ENCODE measurements at places on chromosomes 7 and 10.

DNA sequence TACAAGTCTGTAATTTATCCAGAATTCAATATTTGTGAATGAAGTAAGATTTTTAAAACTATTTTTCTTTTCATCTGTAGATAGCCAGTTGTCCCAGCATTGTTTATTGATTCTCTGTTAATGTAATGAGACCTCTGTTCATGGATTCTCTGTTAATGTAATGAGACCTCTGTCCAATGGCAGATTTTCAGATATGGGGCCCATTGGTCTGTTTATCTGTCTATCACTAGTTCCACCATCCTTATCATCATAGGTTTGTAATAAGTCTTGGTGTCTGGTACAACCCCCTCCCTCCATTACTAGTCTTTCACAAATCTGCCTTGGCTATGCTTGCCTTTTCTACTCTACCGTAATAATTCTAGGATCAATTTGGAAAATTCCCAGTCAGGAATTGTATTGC is 276.6 kb downstream of the ARHGAP12 start:
- no peaks in the 10 kb centered on the region for H3K4me1 ChIP-seq
- no peak overlapping the region for H3K4me3 ChIP-seq
- DNase-seq: no peak
- H3K27ac ChIP-seq: no peak overlapping the region

DNA sequence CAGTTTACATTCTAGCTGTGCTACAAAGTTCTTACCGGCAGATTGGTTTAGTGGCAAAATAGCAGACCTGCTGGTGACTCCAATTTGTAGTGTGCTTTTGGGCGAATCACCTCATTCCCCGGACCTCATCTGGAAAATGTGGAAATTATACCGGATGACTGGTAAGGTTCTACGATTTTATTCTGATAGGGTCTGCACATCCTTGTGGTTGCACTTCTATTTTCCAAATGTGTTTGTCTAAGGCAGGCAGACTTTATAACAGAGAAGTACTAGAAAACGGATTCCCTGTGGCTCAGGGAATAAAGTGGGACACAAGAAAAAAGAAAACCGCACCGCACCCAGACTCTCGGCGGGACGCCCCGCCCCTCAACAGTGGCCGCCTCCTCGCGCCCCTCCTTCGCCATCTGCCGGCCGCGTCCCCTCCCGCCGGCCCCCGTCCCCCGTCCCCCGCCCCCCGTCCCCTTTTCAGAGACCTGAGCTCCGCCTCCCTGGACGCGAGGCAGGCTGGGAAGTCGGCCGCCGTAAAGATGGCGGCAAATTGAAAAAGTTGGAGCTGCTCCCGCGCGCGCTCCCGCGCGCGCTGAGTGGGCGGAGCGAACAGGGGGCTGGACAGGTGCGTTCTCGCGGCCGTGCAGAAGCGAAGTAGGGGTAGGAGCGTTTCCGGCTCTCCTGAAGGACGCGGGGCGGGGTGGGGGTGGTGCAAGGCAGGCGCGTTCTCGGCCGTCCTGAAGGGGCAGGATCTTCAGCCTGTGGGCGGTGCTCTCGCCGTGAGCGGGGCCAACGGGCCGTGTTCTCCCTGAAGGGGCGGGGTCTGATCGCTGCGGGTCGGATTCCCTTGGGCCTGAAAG is 532 bp upstream of the CCM2 start:
- peak overlapping the region; percentile 73 for H3K4me3 ChIP-seq
- no peaks in the 10 kb centered on the region for H3K27me3 ChIP-seq
- peak; percentile 100 for DNase-seq
- peak overlapping the region; percentile 84 for H3K27ac ChIP-seq

GRCh38 chr10:661597-662222 is 27.8 kb downstream of the DIP2C start:
- no peak overlapping the region for H3K4me3 ChIP-seq
- no peak for DNase-seq
- no peaks in the 10 kb centered on the region for H3K27me3 ChIP-seq

- H3K4me3 ChIP-seq: no peak overlapping the region
- H3K4me1 ChIP-seq: no peaks in the 10 kb centered on the region
- no peaks in the 10 kb centered on the region for H3K36me3 ChIP-seq
- no peak for DNase-seq
Measured at GRCh38 chr7:45583296-45583695, 9.1 kb downstream of the ADCY1 start.

- no peak overlapping the region for H3K27ac ChIP-seq
- DNase-seq: no peak
- H3K4me3 ChIP-seq: no peak overlapping the region
Measured at GRCh38 chr7:98038321-98038720, 48.3 kb upstream of the OCM2 start.

GRCh38 chr10:111379534-111380187 is 302.8 kb downstream of the ADRA2A start:
- no peaks in the 10 kb centered on the region for H3K36me3 ChIP-seq
- DNase-seq: no peak
- H3K27ac ChIP-seq: no peak overlapping the region
- H3K27me3 ChIP-seq: no peaks in the 10 kb centered on the region
- no peaks in the 10 kb centered on the region for H3K4me1 ChIP-seq

DNA sequence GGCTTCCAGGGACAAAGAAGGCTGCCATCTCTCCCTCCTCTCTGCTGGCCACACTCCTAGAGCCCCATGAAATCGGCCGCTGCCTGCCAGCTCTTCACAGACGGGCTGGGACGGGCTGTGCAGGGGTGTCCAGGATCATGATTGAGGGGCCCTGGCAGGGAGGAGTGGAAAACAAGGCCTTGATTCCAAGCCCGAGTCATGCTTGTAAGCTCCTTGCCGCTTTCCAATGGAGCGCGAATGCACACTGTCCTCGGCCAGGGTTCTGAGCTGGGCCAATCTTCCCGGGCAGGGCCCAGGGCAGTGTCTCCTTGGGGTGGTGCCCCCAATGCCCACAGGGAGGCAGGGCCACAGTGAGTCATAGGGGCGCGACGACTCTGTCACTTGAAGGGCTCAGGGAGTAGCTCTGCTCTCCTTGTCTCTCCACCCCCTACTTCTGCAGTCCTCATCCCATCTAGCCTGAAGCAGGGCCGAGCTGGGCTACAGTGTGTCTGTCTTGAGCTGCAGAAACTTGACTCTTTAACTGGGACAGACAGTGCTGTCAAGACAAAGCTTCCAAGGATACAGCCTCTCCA is 186.2 kb upstream of the SVIL start:
- H3K36me3 ChIP-seq: no peaks in the 10 kb centered on the region
- peaks cover 3% of the 10 kb centered on the region for H3K4me1 ChIP-seq
- H3K4me3 ChIP-seq: no peak overlapping the region
- H3K27ac ChIP-seq: peak overlapping the region; percentile 87
- H3K27me3 ChIP-seq: no peaks in the 10 kb centered on the region

- no peak for DNase-seq
- no peaks in the 10 kb centered on the region for H3K27me3 ChIP-seq
- H3K36me3 ChIP-seq: no peaks in the 10 kb centered on the region
- H3K4me3 ChIP-seq: no peak overlapping the region
Measured at GRCh38 chr10:124996854-124997215, 54.9 kb downstream of the ZRANB1 start.

- DNase-seq: no peak
- H3K27ac ChIP-seq: no peak overlapping the region
- H3K27me3 ChIP-seq: no peaks in the 10 kb centered on the region
- no peak overlapping the region for H3K4me3 ChIP-seq
Measured at GRCh38 chr10:20877986-20878983, 18.8 kb downstream of the NEBL start.

DNA sequence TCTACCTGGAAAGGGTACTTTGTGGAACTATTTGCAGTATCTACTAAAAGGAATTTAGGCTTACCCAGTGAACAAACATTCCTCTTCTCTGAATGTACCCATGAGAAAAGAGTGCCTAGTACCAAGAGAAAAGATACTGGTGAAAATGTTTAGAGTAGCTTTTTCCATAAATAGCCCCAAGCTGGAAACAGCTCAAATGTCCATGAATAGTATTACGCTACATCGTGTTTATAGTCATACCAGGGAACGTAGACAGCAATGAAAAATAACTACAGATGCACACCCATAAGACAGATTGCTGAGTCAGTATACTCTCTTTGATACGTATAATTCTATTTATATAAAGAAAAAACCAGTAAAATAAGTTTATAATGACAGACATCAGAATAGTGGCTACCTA is 285.9 kb downstream of the KLF6 start:
- H3K4me1 ChIP-seq: no peaks in the 10 kb centered on the region
- no peaks in the 10 kb centered on the region for H3K27me3 ChIP-seq
- H3K4me3 ChIP-seq: no peak overlapping the region
- DNase-seq: no peak
- no peaks in the 10 kb centered on the region for H3K36me3 ChIP-seq

DNA sequence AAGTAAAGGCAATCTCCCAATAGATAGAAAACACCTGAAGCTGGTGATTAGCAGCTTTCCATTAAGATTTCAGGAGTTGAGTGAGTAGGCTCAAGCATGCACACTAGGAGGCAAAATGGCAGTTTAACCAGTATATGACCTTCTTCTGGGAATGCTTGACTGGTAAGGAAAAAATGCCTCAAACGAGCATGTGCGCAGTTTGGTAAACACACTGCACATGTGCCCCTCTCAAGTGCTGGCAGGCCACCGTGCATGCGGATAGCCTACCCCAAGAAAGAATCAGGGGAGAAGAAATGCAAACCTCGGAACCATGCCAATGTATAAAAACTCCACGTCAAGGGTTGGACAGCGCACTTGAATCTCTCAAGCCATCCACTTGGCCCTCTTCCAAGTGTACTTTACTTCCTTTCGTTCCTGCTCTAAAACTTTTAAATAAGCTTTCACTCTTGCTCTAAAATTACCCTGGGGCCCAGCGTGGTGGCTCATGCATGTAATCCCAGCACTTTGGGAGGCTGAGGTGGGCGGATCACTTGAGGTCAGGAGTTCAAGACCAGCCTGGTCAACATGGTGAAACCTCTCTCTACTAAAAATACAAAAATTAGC is 98.8 kb upstream of the CDK1 start:
- no peaks in the 10 kb centered on the region for H3K36me3 ChIP-seq
- DNase-seq: no peak
- no peak overlapping the region for H3K27ac ChIP-seq
- no peaks in the 10 kb centered on the region for H3K4me1 ChIP-seq
- no peak overlapping the region for H3K4me3 ChIP-seq
- no peaks in the 10 kb centered on the region for H3K27me3 ChIP-seq

DNA sequence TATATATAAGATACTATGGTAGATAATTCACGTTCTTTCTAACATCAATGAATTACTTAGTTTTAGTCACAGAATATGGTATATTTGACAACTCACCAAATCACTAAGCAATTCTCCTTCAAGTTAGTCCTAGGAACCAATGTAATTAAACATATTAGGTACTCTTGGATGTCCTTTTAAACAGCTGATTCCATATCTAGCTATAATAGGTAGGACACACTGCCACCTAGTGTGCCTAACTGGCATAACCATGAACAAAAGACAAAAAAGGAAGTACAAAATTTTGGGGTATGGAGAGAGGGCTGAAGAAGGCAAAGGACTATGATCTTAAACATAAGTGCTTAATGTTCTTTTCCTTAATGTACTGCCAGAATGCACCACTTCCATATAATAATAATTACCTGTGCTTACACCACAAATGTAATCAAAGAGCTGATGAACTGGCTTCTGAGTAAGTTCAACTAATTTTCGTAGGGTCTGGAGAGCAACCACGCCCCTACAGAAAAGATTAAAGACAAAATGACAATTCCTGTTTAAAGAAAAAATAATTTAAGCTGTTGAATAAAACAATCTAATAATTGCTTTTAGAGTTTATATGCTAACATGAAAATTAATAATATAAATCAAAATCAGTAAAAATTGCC is 28.7 kb downstream of the PNPLA8 start:
- no peak overlapping the region for H3K4me3 ChIP-seq
- no peaks in the 10 kb centered on the region for H3K36me3 ChIP-seq
- no peaks in the 10 kb centered on the region for H3K4me1 ChIP-seq
- no peak overlapping the region for H3K27ac ChIP-seq
- H3K27me3 ChIP-seq: no peaks in the 10 kb centered on the region
- peak; percentile 26 for DNase-seq

DNA sequence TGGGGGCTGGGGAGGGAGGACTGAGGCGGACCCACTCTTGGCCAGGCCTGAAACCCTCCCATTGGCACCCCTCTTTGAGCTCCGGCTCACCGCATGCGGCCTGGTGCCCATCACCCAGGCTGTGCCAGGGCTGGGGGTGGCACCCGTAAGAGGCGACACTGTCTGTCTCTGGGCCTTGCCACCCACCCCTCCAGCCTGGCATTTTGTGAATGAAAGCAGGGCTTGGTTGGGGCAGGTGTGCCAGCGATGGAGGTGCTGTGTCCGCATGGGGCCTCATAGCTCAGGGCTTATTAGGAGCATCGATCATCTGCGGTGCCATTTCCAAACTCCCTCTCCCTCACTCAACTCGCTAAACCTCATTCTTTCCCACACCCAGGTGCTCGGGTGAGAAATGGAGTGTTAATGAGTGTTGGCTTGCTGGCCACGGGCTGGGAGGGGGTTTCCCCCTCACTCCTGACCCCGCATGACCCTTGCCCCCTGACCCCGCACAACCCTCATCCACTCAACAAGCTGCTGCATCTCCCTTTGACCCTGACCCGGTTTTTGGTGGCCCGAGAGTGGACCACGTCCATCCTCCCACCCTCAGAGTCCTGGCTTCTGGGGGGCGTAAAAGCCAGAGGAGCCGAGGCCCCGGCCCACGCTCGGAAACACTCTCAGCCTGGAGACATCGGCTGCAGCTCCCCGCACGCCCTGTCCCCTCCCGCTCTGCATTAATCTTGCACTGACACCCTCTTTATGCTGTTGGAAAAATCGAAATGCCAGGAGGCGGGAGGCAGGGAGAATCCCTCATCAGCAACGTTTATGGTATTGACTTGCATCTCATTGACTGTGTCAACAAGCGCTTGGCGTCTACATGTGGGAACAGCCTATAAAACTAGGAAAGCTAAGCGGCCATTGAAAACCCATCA is 161.2 kb downstream of the DNAJB6 start:
- H3K4me1 ChIP-seq: no peaks in the 10 kb centered on the region
- H3K36me3 ChIP-seq: no peaks in the 10 kb centered on the region
- no peaks in the 10 kb centered on the region for H3K27me3 ChIP-seq

DNA sequence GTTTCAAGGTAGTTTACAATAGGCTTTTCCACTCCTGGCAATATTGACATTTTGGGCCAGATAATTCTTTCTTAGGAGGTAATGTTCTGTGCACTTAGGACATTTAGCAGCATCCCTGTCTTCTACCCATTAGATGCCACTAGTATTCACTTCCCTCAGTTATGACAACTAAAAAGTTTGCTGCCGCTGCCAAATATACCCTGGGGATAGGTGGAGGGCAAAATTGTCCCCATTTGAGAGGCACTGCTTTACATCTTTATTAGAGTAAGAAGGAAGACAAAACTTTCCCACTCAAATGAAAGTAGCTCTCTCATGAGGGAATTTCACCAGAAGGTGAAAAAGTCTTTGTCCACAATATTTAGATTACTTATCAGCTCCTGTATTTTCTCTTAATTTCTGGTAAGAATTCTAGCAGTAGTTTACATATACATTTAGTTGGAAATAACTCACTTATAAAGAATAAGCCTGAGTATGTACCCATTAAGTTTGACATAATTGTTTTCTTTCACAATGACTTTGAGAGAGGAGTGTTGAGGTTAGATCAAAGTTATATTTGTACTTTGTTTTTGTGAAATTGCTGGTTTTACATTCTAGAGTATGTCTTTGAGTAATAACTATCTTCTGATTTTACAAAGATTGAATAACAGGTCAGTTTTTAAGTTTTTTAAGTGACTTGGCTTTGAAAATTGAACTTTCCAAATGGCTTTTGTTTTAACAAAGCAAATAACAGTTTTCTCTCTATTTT is 46.0 kb downstream of the HELLS start:
- no peaks in the 10 kb centered on the region for H3K27me3 ChIP-seq
- H3K36me3 ChIP-seq: no peaks in the 10 kb centered on the region
- no peak for DNase-seq
- H3K27ac ChIP-seq: no peak overlapping the region
- no peaks in the 10 kb centered on the region for H3K4me1 ChIP-seq

All from uterus (tissue), 4 donors.